ENCODE measurements at places on chromosomes 6 and 20.

DNA sequence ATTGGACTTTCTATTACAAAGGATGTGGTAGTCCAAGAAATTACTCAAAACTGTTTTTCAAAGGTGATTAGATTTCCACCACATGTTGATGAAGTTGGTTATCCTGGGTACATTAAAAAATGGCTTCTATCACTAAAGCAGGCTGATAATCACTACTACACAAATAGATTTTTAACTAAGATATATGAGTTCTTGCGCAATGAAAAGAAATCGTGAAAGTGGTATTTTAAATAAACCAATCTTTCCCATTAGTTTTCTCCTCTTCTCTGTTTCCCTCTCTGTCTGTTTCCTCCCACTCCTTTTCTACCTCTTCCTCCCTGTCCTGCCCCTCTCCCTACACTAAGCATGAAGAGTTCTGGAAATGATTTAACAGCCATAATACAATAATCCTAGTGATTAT lies 487.9 kb upstream of the CITED2 start:
- H3K27ac ChIP-seq, result no peak overlapping the region
- no peaks in the 10 kb centered on the region for H3K27me3 ChIP-seq
- H3K4me1 ChIP-seq, result no peaks in the 10 kb centered on the region
- H3K36me3 ChIP-seq, result no peaks in the 10 kb centered on the region
- no peak for DNase-seq
- H3K4me3 ChIP-seq, result no peak overlapping the region

DNA sequence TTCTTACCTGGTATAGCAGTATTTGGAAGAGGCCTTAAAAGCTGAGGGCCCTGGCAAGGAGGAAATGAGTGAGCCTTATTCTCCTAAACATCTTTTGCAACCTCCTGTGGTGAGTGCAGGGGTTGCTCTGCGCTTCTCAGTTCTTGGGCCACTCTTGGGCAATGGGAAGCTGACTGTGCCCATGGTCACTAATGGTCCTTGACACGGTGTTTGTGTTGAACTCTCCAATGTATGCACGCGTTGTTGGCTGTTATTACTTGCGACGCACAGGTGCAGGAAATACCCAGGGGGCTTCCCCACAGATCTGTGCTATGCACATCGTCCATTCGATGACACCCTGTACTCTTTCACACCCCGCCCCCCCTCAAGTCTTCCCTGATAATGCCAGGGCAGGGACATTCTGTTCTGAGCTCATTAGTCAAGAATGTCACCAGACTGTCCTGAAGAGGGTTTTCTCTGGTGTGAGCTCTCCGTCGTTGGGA lies 79.7 kb downstream of the EDN1 start:
- no peak overlapping the region for H3K27ac ChIP-seq
- no peaks in the 10 kb centered on the region for H3K36me3 ChIP-seq
- H3K27me3 ChIP-seq, result no peaks in the 10 kb centered on the region
- DNase-seq, result no peak
- H3K4me1 ChIP-seq, result no peaks in the 10 kb centered on the region

DNA sequence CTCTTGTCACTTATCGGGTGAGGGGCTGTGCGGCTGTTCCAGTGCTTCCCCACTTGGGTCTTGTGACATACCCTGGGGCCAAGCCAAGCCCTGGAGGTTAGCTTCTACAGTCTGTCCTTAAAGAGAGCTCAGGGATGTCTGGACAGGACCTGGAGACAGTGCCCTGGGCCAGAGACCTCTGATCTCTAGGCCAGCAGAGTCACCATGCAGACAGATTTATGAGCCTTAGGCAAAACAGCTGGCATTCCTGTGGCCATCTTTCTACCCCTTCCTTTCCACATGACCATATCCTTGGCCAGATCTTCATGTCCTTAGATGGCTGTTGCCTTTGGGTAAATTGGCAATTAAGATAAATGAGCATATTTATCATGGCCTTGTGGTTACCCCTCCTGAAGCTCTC lies 678.6 kb downstream of the MAFB start:
- H3K4me1 ChIP-seq, result no peaks in the 10 kb centered on the region
- no peak overlapping the region for H3K4me3 ChIP-seq
- no peaks in the 10 kb centered on the region for H3K27me3 ChIP-seq

DNA sequence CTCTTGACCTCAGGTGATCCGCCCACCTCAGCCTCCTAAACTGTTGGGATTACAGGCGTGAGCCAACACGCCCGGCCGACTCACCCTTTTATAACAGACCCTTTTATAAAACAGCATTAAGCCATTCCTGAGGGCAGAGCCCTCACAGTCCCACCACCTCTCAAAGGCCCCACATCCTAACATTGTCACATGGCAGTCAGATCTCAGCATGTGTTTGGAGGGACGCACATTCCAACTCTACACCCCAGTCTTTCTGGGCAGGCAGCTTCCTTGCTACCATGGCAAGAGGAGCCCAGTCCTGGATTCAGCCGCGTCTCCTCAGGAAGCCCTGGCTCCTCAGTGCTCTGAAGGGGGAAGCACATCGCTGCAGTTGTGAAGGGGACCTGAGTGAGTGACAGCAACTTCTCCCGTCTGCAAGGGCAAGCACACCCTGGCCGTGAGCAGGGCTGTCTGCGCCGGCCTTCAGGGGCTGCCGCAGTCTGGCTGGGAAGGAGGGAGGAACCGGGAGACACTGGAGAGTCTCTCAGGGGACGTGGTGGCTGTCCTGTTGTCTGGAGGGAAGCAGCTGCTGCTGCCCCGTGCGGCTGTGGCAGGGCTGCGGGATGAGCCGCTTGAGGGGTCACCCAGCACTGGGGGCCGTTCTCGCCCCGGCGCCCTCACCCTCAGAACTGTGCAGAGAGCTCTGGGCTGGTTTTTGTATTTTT lies 15.9 kb downstream of the OSBPL2 start:
- no peak overlapping the region for H3K27ac ChIP-seq
- no peaks in the 10 kb centered on the region for H3K4me1 ChIP-seq
- H3K36me3 ChIP-seq, result peaks cover 2% of the 10 kb centered on the region
- DNase-seq, result no peak
- H3K4me3 ChIP-seq, result no peak overlapping the region

DNA sequence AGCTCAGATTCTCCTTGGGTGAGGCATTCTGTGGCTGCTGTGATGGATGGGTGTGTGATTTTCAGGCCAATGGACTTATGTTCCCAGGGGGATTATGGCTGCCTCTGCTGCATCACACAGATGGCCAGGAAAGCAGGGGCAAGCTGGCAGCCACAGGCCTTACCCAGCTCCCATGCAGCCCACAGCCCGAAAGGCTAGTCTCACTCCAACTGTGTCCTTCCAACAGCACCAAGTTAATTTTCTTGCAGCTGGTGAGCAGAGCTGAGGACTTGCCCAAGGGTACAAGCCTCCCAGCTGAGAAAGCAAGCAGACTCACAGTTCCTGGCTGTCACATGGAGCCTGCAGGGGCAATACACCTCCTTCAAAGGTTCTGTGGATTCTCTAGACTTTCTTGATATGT lies 155.2 kb upstream of the KHDRBS2 start:
- no peaks in the 10 kb centered on the region for H3K27me3 ChIP-seq
- no peak for DNase-seq
- H3K36me3 ChIP-seq, result no peaks in the 10 kb centered on the region
- H3K4me3 ChIP-seq, result no peak overlapping the region

DNA sequence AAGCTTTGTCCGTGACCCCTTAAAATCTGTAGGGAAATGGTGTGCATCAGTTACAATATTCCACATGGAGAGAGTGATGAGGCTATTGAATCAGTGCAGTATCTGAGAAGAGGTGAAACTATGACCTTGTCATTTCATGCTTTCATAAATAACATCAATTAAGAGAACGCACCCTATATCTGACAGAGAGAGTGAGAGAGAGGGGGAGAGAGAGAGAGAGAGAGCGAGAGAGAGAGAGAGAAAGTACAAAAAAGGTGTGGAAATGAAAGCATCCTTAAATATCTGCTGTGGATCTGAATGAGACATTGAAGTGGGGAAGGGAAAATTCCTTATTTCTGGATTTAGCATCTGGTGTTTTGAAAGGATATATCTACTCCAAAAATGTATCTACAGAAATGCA lies 12.4 kb downstream of the GSTA4 start:
- H3K27me3 ChIP-seq, result no peaks in the 10 kb centered on the region
- no peak overlapping the region for H3K27ac ChIP-seq

- H3K4me3 ChIP-seq, result no peak overlapping the region
- DNase-seq, result no peak
- no peak overlapping the region for H3K27ac ChIP-seq
Measured at GRCh38 chr6:62541502-62541901, 255.5 kb upstream of the KHDRBS2 start.

- no peak overlapping the region for H3K27ac ChIP-seq
- no peaks in the 10 kb centered on the region for H3K36me3 ChIP-seq
- no peak for DNase-seq
- H3K4me1 ChIP-seq, result no peaks in the 10 kb centered on the region
- H3K4me3 ChIP-seq, result no peak overlapping the region
Measured at GRCh38 chr20:20459726-20460125, 91.8 kb downstream of the INSM1 start.

- no peaks in the 10 kb centered on the region for H3K27me3 ChIP-seq
- no peak overlapping the region for H3K4me3 ChIP-seq
- DNase-seq, result no peak
- no peaks in the 10 kb centered on the region for H3K36me3 ChIP-seq
- no peaks in the 10 kb centered on the region for H3K4me1 ChIP-seq
Measured at GRCh38 chr20:7601431-7601830, 338.8 kb downstream of the HAO1 start.

DNA sequence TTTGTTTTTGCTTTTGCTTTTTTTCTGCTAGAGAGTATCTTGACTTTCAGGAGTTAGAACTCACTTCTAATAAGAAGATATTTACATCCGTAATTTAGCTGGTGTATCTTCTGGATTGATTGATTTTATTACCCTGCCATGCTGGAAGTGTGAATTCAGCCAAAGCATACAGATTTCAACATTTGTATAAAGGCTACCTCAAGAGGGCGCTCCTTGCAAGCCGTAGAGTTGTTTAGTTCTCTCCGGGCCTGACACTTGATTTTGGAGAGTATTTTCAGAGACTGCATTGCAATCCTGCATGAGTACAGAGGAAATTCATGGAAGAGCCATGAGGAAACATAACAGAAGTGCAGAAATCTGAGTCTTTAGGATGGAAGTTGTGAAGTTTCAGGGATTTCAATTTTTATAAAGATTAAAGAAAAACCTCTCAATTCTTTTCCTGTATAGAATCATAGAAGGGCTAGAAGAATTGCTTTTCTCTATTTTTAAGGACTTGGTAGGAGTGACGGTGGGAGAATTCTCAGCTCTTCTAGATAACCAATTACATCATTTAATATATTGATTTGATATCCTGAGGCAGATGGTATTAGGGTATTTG lies 66.7 kb upstream of the TIAM2 start:
- DNase-seq, result peak; percentile 67
- no peak overlapping the region for H3K27ac ChIP-seq

DNA sequence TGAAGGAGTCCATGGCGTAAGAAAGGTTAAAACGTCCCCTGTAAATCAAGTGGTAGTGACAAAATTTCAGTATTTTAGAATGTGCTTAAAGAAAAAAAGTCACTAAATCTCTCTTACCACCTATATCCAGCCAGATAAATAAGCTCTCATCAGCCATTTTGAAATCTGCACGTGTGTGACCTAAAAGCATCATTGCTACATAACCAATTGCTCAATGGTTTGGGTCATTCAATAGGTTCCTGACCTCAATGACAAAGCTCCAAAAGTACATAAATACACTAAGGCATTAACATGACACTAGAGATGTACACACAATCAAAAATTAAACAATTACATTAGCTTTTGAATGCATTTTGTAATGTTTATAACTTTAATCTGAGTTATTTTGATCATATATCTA lies 272.4 kb downstream of the GMDS start:
- no peak overlapping the region for H3K27ac ChIP-seq
- H3K4me1 ChIP-seq, result no peaks in the 10 kb centered on the region
- H3K36me3 ChIP-seq, result no peaks in the 10 kb centered on the region

DNA sequence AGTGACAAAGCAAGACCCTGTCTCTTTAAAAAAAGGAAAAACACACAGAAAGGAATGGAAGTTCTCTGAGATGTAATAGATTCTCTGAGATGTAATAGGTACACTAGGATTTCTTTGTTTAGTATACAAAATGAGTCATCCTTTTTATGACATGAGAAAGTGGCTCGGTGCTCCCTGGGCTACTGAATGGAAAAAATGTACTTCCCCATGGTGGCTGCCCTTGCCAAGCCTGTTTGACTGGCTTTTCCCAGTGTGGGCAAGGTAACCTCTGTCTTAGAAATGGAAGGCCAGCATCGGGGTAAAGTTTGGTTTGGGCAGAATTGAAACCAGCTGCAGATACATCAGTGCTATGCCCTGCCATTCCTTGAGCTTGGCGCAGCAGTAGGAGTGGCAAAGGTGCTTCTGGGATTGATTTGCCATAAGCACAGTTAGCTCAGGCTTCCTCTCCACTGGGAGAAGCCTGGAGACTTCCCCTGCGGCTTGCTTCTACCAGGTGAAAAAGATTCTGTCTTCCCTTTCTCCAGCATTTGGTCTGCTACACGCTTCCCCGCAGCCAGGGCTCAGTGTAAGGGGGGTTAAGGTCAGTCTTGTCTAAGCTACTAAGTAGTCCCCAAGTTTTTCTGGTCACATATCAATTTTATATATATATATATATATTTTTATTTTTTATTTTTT lies 24.5 kb downstream of the ARFGEF2 start:
- no peak overlapping the region for H3K27ac ChIP-seq
- no peak for DNase-seq
- H3K36me3 ChIP-seq, result peaks cover 36% of the 10 kb centered on the region
- H3K27me3 ChIP-seq, result no peaks in the 10 kb centered on the region

DNA sequence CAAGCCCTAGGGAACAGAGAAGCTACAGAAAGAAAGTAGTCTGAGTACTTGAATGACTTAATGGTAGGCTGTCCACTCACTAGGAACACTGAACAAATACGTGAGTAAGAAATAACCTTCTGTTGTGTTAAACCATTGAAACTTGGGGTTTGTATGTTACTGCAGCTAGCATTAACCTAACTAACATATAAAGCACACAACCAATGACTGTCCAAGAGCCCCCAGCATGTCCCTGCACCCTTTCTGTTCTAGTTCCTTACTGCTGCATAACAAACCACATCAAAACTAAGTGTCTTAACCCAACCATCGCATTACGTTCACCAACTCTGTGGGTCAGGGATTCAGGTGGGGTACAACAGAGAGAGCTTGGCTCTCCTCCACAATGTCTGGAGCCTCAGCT lies 10.5 kb upstream of the RNF8 start:
- H3K27me3 ChIP-seq, result no peaks in the 10 kb centered on the region
- no peaks in the 10 kb centered on the region for H3K4me1 ChIP-seq
- no peaks in the 10 kb centered on the region for H3K36me3 ChIP-seq
- H3K4me3 ChIP-seq, result no peak overlapping the region
- no peak overlapping the region for H3K27ac ChIP-seq

Data from CD8-positive, alpha-beta memory T cell (primary cell).